ENCODE measurements at places on chromosomes 13 and 19. TPM values are rescaled to one million over a fixed set of nuclear protein-coding genes. Genes with fewer than 3 reads are reported as not detected.

SLC25A41 gene
- not detected for total RNA-seq

- peak; percentile 95 for DNase-seq
Observed at GRCh38 chr19:6056801-6057650, 53.3 kb downstream of the RFX2 start.

GRCh38 chr13:75801388-75801945 is 165.3 kb downstream of the LMO7 start:
- DNase-seq: no peak

DNA sequence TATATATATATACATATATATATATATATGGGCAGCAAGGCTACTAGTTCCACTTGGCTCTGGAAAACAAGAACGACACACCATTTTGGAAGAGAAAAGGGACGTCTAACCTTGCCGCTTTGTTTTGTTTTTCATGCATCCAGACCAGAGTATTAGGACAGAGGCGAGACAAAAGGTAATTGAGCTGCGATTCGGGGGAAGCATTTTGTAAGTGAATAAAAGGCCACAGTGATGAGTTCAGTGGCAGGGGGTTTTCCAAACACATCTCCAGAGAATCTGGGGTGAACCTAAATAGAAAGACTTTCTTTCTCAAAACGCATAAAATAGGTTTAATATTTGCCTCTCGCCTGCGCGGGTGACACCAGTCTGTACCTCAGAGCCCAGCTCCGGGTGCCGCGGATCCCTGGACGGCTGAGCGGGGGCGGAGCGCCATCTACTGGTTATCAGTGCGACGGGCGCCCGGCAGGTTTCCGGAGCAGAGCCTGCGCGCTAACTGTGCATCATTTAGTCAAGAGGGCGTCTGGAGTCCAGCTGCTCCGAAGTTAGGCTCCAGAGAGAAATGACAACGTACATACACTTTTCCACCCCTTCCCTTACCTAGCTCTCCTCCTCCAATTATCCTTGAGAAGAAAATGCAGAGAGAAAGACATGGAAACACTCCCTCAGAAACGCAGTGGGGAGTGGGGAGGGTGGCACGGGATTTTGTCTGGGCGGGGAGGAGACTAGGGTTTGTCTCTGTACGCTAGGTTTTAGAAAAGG is 262.3 kb downstream of the TBC1D4 start:
- DNase-seq: peak; percentile 77

Measured in right atrium auricular region (tissue), 2 donors.